ENCODE measurements at places on chromosomes 4 and X.

DNA sequence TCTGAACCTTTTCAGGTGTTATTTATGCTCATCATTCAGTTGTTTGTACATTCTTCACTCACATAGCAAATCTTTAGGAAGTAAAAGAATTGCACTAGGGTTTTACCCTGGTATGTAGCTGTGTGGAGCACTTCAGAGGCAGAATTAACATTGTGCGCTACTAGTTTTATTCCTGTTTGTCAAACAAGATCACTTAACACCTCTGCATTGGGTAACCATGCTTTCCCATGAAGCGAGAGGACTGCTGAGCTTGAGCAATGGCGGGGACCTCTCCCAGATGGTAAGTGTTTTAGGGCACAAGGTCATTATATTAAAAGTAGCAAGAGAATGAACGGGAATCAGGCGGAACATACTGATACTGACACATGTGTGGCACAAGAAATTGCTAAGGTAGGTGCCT is 59.2 kb downstream of the SHROOM3 start:
- no peak for DNase-seq

DNA sequence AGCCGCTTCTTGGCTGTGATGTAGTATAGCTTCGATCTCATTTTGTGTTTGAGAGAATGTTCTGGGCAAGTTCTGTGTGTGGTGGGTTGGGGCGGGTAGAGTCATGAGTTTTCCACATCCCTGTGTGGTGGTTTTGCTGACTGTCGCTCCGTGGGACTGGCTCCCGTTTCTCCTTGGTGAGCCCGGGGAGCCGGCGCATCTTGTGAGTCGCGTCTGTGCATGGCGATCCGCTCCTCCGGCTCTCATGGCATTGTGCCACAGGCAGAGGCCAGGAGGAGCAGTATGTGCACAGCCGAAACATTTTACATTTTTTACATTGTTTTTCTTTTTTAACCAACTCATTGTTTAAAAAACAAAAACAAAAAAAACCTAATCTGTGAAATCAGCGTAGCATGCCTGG is 27.7 kb upstream of the TBC1D14 start:
- DNase-seq: no peak

DNA sequence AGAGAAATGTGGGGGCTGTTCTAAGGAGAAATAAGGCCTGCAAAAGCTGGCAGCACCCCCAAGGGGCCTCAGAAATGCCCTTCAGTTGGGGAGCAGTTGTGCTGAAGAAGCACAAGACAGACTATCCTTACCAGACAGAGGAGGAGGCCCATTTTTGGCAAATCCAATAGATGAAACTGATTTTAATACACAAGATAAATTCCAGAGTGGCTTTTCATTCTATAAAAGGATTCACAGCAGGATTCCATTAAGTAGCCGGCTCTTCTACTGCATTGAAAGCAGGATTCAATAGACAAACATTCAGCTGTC is 8.1 kb downstream of the SEPTIN6 start:
- DNase-seq: no peak

DNA sequence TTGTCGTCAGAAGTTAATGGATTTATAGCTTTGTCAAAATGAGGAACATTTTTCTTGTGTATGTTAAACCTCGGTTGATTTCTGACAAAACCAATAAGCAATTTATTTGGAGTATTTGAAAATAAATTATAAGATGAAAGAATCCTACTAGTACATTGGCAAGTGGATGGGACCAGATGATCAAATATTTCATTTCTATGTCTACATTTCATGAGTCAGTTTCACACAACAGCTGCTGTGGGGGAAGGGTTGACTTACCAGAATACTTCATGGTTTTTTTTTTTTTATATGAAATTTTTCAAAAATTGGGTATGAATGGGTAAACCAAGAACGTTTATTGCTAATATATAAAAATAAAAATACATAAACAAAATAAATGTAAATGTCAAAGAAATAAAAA is 39.4 kb downstream of the RAPGEF2 start:
- peak; percentile 44 for DNase-seq
